ENCODE measurements at places on chromosomes 4 and X.

GRCh38 chrX:47196098-47196497, 2.5 kb downstream of the UBA1 start:
- DNase-seq = no peak

GRCh38 chrX:47561659-47562151, 700 bp downstream of the ARAF start:
- DNase-seq = no peak

GRCh38 chr4:176614793-176615192, 177.9 kb downstream of the VEGFC start:
- DNase-seq = no peak

- DNase-seq = no peak
These were observed 54.8 kb upstream of the ZMAT1 start for GRCh38 chrX:101986586-101986985.

GRCh38 chrX:153491351-153491914, 3.3 kb upstream of the BGN start:
- DNase-seq = no peak

DNA sequence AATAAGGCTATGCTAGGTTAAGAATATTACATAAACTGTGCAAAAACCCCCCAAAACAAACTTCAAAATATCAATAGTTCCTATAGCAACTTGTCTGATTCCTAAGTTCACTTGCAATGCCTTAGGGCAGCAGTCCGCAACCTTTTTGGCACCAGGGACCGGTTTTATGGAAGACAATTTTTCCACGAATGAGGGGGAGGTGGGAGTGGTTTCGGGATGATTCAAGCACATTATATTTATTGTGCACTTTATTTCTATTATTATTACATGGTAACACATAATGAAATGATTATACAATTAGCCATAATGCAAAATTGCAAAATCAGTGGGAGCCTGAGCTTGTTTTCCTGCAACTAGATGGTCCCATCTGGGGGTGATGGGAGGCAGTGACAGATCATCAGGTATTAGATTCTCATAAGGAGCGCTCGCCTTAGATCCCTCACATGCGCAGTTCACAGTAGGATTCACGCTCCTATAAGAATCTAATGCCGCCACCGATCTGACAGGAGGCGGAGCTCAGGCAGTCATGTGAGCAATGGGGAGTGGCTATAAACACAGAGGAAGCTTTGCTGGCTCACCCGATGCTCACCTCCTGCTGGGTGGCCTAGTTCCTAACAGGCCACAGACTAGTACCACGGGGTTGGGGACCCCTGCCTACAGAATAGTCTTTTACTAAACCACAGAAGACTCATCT, 39.7 kb downstream of the ACOX3 start:
- no peak for DNase-seq

DNA sequence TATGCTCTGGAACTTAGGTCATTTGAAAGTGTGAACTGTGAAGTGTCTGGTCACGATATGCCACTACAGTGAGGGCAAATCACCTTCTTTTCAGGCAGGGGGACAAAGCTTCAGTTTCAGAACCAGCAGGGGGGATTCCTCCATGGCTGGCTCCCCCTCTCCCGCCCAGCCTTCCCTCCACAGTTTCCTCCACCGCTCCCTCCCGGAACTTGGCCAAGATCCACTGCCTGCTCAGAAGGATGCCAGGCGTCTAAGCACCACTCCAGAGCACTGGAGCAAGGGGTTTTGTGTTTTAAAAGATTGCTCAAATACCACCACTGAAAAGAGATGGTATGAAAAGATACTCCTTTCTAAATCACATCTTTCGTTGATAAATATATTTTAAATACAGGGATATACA, 126.9 kb downstream of the ELOVL6 start:
- DNase-seq = no peak

DNA sequence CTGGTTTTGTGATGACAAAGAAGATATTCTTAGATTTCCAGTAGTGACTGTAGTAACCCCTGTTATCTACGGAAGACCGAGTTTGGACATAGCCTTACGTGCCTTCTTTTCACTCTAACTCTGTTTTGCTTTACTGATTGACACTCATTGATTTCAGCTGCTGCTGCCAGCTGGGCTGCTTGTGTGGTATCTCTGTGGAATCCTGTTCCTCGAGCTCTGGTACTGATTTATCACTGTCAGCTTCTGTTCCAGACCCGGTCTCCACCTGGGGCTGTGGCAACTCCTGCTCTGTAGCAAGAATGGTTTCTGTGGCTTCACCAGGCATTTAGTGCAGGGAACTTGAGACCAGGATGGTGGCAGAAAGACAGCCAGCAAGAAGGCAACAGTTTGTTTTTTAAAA, 24.6 kb upstream of the LAP3 start:
- no peak for DNase-seq

Data from activated naive CD4-positive, alpha-beta T cell treated with anti-CD3 and anti-CD28 coated beads, Interleukin-2, amount 50 U/mL, for 72 hours (primary cell).